ENCODE measurements at places on chromosomes 1 and 21. TPM values are rescaled to one million over a fixed set of nuclear protein-coding genes. Genes with fewer than 3 reads are reported as not detected.

DCAF6 gene
- 20.9 TPM for total RNA-seq

ALPL gene
- not detected for total RNA-seq

PLPP3 gene
- not detected for total RNA-seq

LDLRAD1 gene
- not detected for total RNA-seq

BLACAT1 gene
- total RNA-seq, result 0.16 TPM

MCOLN3 gene
- total RNA-seq, result 1.3 TPM

HSD11B1 gene
- total RNA-seq, result 17.9 TPM

KLHDC7A gene
- total RNA-seq, result not detected

SORT1 gene
- total RNA-seq, result 1.4 TPM

RYR2 gene
- not detected for total RNA-seq

TMPRSS3 gene
- 33.7 TPM for total RNA-seq

JAK1 gene
- total RNA-seq, result 102 TPM

FAM110D gene
- not detected for total RNA-seq

S100A8 gene
- not detected for total RNA-seq

FMO3 gene
- total RNA-seq, result not detected

PATJ gene
- total RNA-seq, result 7.3 TPM

KRTAP12-1 gene
- not detected for total RNA-seq

PLA2G2A gene
- not detected for total RNA-seq

RAB29 gene
- total RNA-seq, result 37.2 TPM

OXCT2 gene
- total RNA-seq, result 1.6 TPM

Measured in activated T-helper 1 cell treated with anti-CD3 and anti-CD28 coated beads, Interleukin-12 subunit alpha, Interleukin-12 subunit beta, Interleukin-2, Interleukin-4 antibody, amounts not matched to agents 30 ng/mL and 10 ng/mL and 1 ng/mL, durations not matched to agents 14 hours and 24 hours and 36 hours (primary cell).